ENCODE measurements at places on chromosomes 3 and 15.

DNA sequence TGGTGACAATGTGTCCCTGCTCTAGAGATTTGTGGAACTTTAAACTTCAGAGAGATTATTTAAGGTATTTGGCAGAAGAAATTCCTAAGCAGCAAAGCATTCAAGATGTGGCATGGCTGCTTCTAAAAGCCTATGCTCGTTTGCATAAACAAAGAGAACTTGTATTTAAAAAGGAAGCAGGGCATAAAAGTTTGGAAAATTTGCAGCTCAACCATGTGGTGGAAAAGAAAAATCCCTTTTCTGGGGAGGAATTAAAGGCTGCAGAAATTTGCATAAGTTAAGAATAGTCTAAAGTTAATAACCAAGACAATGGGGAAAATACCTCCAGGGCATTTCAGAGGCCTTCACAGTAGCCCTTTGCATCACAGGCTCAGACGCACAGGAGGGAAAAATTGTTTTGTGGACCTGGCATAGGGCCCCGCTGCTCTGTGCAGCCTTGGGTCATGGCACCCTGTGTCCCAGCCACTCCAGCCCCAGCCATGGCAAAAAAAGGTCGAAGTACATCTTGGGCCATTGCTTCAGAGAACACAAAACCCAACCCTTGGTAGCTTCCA, 1109.1 kb downstream of the OTOL1 start:
- no peak for DNase-seq

GRCh38 chr3:134807189-134807588, 12.1 kb downstream of the EPHB1 start:
- DNase-seq, result no peak

GRCh38 chr15:65792138-65792987, at the start of gene DENND4A:
DENND4A (minus strand) TSS chr15:65792293; CDS start chr15:65756450, 35,843 bp downstream.
- peak; percentile 94 for DNase-seq

- no peak for DNase-seq
These were observed 70.0 kb downstream of the ALCAM start for GRCh38 chr3:105436687-105437086.

- DNase-seq, result no peak
These were observed 19.4 kb upstream of the PLCL2 start for GRCh38 chr3:16865335-16865734.

DNA sequence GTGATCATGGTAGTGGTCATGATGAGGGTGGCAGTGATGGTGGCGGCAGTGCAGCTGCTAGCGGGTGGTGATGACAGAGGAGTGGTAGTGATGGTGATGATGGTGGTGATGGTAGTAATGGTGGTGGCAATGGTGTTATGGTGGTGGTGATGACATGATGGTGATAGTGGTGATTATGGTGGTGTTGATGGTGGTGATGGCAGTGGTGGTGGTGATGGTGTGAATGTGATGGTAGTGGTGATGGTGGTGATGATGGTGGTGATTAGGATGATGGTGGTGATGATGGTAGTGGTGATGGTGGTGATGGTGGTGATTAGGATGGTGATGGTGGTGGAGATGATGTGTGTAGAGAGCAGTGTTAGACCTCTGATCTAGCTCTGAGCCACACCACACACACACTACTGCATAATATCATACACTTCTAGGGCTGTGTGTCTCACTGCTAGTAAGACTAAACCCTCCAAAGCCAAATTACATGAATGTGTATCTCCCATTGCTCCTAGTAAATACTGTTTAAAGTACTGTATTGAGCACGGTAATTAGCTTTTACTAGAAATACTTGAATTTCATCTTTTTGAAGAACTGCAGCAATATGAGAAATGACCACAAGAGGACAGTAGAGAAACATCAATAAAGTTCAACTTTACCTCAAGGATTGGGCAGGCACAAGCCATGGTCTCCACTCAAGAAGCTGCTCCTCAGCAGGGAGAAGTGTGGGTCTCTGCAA, 28.8 kb downstream of the TMED3 start:
- no peak for DNase-seq

DNA sequence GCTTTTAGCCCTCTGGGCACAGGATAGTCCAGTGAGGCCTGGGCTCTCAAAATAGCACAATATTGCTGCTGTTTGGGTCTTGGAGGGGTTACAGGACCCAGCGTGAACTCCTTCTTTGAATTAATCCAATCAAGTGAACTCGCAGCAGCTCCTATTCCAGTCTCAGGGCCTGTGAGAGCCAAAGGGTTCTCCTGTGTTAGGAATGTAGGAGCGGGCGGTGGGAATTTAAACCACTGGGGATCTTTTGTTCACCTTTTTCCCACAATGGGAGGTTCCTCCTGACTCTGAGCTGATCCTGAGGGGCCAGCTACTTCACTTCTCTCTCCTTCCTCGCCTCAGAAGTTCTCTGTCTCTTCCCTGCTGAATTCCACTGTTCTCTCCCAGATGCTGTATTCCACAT, 504.0 kb downstream of the UNC13C start:
- no peak for DNase-seq

DNA sequence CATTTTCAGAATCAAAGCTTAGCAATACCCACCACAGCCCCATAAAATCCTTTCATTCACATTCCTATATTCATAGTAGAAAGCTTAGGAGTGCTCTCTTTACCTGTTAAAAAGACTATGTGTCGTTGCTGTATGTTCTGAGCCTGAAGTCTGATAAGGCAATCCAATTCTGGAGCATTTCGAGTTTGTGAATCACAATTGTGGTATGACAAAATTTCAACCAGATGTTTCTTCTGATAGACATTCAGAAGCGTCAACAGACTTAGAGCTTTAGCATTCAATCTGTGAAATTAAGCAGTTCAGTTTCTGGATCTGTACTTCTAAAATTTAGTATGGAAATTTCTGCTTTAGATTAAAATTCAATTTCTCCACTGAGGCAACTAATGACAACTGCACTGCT, 58.3 kb downstream of the TASOR start:
- no peak for DNase-seq

- DNase-seq, result no peak
These were observed 19.3 kb upstream of the SPG21 start for GRCh38 chr15:65008983-65009382.

- DNase-seq, result no peak
These were observed 51.9 kb downstream of the RASA2 start for GRCh38 chr3:141538568-141539240.

- no peak for DNase-seq
These were observed 156.2 kb upstream of the IQSEC1 start for GRCh38 chr3:13229273-13229949.

DNA sequence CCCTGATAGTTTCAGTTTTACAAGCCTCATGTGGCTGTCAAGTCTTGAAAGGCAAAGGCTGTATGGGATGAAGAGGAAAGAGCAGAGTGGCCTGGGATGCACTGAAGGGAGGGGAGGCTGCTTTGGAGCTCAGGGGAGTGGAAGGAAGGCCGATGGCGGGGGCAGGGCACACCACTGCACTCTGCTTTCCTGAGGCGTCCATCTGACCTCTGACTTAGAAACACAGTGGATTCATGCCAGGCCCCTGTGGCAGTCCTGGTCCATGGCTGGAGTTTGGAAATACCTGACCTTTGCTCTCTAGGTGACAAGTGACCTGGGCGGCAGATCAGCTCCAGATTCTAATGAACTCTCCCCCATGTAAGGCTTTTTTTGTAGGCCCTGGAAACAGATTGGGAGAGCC, 19.0 kb downstream of the FAH start:
- DNase-seq, result no peak

DNA sequence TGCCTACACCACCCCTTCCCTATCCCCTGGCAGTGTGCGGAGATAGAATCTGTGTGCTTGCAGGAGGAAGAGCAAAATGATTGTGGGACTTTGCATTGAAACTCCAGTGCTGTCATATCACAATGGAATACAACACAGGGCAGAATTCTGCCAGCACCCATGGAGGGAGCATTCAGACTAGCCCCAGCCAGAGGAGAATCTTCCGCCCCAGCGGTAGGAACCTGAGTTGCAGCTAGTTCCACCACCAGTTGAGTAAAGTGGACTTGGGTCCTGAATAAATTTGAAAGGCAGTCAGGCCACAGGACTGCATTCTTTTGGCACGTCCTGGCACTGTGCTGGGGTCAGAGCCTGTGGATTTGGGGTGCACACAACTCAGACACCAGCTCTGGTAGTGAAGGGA, 27.5 kb downstream of the NCBP2 start:
- DNase-seq, result no peak

DNA sequence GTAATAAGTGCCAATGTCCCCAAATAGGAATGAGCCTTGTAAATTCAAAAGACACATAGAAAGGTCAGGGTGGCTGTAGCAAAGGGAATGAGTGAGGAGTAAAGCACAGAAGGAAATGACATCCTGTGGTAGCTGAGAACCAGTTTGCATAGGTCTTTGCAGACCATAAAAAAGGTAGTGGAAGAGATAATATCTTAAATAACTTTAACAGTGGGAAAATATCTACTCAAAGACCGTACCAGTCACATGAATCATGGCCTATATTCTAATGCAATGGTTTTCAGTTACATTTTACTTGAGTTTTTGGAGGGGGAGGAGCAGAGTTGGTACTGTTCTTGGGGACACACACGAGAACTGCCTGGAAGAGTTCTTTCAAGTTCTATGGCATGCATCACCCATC, 297.3 kb upstream of the ADAMTS9 start:
- no peak for DNase-seq

All from stimulated activated CD4-positive, alpha-beta T cell treated with anti-CD3 and anti-CD28 coated beads, Interleukin-1b, Interleukin-23, amount 100 ng/mL, for 1 hour (primary cell).